Nucleus accumbens (tissue), 56 donors: ENCODE measurements at places on chromosomes 1 and 21.

GRCh38 chr1:207259391-207259790 lies 62.1 kb upstream of the CD55 start:
- DNase-seq: no peak

GRCh38 chr1:156392452-156392853 lies 23.4 kb downstream of the RHBG start:
- no peak for DNase-seq

- DNase-seq: no peak
These were observed 42.0 kb downstream of the ACOT7 start for GRCh38 chr1:6351480-6352137.

DNA sequence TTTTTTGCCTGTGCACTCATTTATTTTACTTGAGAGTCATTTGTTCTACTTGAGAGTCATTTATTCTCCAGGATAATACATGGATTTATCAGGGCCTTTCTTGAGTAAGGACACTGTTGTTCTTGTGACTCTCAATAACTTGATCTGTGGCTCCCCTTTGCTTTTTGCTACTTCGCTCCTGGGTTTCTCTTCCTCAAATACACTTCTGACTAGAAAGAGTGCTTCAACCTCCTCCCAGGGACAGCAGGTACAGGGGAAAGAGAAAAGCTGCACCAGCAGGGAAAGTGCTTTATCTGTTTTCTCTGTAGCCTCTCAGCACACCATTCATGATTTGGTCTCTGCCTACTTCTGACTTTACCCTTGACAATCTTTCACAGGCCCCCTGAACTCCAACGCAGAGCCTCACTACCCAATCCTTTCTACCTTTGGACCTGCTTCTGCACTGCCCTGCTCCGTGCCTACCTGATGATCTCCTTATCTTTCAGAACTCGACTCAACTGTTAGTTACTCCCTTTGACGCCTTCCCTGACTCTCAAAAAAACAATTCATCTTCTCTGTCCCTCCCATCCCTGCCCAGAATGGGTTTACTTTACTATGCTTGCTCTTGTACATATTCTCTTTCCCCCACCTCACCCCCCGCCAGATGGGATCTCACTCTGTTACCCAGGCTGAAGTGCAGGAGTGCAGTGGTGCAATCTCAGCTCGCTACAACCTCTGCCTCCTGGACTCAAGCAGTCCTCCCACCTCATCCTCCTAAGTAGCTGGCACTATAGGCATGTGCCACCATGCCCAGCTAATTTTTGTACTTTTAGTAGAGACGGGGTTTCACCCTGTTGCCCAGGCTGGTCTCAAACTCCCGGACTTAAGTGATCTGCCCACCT lies 15.6 kb upstream of the PIGM start:
- DNase-seq: no peak

GRCh38 chr1:234656944-234657654 lies 47.1 kb upstream of the IRF2BP2 start:
- no peak for DNase-seq

GRCh38 chr1:210394281-210394821 lies 65.6 kb downstream of the HHAT start:
- DNase-seq: no peak

DNA sequence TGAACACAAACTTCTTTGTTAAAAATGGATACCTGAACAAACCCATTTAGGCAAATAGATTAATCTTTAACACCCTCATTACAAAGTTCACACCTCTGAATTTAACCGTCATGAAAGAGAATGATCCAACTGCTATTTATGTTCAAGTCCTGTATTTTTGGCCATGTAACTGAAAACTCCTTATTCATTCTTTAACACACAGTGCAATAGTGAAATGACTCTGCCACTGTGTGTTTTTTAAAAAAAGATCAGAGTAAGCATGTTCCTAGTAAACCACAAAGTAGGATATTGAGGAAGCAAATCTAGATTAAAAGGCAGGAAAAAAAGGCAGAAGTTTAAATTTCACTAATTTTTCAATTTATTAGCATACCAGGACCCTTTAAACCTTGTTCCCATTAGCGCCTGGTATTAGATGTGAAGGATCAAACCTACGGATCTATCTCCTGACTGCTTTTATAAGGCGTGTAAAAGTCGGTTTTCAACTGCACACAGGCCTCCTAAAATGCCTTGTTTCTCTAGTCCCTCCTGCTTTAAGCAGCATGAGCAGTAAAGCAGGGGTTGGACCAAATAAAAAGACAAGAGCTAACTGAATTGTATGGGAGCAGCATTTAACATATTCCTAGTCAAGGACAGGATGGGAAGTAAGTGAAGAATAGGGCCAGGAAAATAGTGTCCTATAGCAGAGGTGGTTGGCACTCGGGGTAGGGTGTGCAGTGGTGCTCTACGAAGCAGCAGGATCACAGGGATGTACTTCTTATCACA lies 33.4 kb downstream of the NUCKS1 start:
- no peak for DNase-seq

- no peak for DNase-seq
These were observed 19.2 kb downstream of the LAMC2 start for GRCh38 chr1:183205196-183205781.

- no peak for DNase-seq
These were observed 427.2 kb downstream of the KCNT2 start for GRCh38 chr1:196180847-196181593.

GRCh38 chr1:213416461-213417224 lies 365.6 kb downstream of the RPS6KC1 start:
- DNase-seq: no peak

DNA sequence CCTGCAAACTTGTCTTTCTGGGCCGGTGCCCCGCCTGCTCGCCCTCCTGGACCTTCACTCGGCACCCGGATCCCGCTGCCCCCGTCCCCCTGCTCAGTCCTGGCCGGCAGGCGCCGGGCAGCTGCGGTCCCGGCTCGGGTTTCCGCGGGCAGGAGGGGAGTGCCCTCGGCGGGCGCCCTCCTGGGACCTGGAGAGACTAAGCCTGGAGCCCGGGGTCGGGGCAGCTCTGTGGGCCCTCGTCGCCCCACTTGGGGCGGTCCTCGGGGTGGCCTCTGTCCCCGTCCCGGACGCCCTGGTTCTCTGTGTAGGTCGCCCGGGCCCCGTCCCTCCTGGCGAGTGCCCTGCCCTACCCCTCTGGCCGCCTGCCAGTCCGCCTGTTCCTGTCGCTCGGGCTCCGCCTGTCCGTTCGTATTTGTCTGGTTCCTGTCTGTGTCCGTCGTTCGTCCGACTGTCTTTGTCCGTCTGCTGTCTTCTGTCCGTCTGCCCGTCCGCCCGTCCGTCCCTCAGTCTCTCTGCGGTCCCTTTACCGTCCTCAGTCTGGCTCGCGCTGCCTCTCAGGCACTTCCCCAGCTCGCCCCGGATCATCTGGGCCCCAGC lies 490 bp downstream of the SERINC2 start:
- DNase-seq: no peak

DNA sequence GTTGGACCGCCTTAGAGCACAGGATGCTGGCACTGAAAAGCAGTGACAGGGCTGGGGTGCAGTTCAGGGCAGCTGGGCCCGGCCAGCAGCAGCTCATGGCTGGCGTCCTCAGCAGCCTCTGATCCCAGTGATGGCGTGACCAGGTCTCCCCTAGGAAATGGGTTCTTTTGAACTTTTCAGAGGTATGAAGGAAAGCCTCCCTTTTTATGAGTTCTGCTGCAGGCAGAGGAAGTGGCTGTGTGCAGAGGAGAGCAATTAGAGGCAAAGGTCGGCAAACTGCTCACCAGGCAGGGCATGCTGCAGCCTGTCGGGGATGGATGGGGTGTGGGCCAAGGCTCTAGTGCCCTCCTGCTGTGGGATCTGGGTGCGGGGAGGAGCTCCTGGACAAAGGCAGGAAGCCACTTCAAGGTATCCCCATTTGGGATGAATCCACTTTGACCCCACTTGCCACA lies 45.6 kb upstream of the RAB4A start:
- no peak for DNase-seq

DNA sequence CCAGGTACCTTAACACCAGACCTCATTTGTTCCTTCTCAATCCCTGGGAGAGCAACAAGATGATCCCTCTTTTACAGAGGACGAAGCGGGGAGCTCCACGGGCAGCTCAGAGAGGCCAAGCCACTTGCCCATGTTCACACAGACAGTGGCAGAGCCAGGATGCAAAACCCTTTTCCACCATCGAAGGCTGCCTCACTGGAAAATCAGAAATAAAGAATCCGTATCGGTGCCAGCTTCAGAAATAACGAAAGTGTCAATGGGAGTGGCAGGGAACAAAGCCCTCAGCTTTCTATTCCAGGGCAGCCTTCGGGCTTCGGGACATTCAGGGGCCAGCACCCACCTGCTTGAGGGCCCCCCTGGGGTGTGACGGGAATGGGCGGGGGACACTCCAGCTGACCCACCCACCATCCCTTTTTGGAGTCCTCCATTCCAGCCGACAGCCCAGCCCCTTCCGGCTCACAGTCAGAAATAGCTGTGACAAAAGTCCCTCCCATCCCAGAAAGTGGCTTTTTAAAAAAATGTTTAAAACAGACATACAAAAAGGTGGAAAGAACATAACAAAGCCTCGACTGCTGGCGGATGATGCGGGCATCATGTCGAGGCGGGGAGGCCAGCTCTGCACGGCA lies 6.0 kb downstream of the IFFO2 start:
- DNase-seq: no peak

DNA sequence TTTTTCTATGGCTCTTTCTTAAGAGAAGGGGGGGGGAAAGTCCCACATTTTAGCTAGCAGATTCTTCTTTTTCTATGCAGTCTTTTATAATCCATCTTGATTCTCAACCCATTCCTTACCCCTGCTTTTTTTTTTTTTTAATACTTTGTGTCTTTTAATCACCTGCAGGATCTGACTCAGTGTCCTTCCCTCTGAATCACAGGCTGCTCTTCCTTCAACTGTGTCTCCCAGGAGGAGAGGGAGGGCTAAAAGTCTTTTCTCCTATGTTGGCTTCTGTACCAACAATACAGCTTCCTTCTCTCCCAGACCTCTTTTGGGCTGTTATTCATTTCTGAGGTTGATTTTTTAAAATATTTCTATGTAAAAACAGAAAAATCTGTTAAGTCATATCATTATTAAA lies 686.2 kb downstream of the ADGRL2 start:
- DNase-seq: no peak

DNA sequence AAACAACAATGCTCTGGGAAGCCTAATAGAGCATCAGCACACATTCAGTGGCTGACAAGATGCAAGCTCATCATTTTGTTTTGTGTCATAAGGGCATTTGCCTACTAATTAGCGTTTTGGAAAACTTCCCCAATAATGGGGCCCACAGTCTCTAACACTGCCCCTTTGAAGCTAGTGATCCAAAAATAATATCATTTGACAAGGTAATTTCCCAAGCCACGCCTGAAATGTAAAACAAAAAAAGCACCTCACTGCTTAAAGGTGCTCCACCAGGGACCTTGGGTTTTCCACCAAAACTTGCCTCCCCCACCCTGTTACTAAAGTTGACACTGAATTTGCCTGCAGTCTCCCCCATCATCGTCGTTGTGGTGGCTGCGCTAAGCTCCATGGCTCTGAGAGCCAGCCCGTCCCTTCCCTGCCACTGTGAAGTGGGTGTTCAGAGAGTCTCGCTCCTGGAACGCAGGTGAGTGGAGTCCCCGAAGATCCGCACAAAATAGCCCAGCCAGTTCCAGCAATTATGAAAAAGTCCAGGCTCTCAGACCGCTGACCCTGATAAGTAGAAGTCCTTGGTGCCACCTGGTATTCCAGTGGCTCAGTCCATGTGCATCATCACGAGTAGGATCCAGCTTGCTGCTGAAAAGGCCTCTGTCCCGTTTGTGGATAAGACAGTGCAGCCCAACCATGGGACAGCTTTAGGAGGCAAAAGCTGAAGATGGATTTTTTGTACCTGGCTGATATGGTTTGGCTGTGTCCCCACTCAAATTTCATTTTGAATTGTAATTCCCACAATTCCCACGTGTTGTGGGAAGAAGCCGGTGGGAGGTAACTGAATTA lies 52.2 kb downstream of the RAB3GAP2 start:
- no peak for DNase-seq

DNA sequence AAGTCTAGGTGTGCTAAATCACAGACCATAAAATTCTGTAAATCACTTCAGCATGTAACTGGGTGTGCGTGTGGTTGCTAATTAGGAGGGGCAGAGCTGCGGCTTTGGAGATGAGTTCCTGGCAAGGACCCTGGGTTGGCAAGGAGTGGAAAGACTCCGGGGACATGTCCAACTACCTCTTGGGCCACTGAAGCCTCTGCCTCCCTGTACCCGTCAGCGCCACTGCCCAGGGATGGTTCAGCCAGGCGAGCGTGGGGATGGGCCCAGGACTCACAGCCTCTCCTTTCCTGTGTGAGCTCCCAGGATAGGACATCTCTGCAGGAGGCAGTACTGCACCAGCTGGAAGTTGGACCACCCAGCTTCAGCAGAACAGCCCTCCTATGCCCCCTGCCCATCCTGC lies 386.4 kb upstream of the VAMP3 start:
- no peak for DNase-seq

GRCh38 chr1:115839679-115840237 lies 1.2 kb downstream of the NHLH2 start:
- DNase-seq: no peak

DNA sequence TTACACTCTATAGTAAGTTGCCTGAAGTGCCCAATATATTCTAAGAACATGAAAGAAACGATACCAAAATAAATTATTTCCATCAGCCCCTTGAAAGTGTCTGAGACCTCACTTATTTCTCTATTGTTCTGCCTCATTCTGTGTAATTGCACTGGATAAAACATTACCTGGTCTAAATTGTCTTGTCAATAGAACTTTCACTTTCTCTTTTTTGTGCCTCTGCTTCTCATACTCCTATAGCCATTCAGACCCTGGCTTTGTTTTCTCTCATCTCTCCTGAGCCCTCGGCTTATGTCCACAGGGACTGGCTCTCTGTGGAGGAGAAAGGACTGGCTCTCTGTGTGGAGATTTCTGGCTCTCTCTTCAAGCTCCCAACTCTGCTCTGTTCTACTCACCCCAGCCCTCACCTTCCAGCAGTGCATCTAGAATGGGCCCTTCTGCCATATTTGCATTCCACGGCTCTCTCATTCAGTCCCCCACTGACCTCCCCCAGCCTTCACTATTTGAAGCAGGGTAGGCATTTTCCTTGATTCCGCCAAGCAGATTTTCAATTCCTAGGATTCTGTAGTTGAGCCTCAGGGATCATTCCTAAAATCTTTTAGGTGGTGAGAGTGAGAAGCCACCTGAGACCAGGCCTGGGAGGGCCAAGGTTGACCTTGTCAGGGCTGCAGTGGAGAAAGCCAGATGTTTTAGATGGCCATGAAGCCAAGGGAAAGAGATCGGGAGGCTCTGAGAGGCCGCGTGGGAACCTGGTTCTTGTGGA lies 15.9 kb upstream of the GALNT2 start:
- no peak for DNase-seq

- DNase-seq: no peak
These were observed 758 bp upstream of the SPRR5 start for GRCh38 chr1:152946248-152946647.

DNA sequence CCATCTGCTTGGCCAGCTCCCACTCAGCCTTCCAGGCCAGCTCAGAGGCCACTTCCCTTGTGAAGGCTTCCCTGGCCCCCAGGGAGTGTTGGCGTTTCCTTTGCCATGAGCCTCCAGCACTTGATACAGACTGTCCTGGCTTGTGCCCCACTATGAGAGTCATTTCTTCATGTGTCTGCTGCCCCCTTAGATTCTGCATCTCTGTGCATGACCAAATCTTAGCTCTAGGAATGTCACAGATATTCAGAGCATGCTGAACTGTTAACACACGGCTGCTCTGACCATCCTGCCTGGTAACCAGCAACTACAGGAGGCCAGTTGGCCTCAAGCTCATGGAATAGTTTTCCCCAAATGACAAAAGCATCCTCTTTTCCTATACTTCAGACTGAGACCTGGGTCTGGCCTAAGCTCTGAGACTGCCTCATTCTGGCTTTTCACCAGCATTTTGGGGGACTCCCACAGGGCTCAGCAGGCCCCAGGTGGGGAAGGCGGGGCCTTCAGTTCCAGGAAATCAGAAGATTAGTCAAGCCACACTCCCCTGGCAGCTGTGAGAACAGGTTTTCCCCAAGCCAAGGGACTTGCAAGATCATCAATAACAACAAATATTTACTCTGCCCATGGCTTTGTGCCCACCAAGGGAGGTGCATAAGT lies 182.6 kb upstream of the EDN2 start:
- DNase-seq: no peak
